Right kidney (tissue), 9 donors: ENCODE measurements at places on chromosomes 4 and X.
A peak's percentile ranks its signal among the peaks of the same experiment; 100 is the strongest.

DNA sequence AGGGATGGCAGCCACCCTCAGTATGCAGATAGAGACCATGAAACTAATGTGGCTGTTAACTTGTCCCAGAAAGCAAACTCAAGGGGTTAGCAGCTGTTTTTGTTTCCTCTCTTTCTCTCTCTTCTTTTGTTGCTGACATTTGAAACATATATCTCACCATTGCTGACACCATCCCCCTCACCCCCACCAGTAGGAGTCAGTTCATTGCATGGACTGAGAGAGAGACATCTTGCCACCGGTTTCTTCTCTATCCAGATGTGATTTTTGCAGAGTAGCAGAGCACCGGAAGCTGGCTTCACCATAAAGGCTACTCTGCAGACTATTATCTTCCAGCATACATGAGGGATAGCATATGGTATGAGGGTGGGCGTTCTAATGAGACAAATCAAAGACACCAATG, 177.1 kb upstream of the FRG1 start:
- DNase-seq: no peak

GRCh38 chrX:151852294-151852693, 60.4 kb upstream of the MAGEA4 start:
- no peak for DNase-seq

GRCh38 chr4:1991596-1992434, 17.0 kb downstream of the NELFA start:
- no peak for DNase-seq

GRCh38 chr4:64807821-64808220, 398.6 kb upstream of the TECRL start:
- no peak for DNase-seq

- no peak for DNase-seq
Measured at GRCh38 chr4:156596026-156596425, 375.6 kb downstream of the PDGFC start.

GRCh38 chr4:25401066-25401465, 24.0 kb downstream of the ANAPC4 start:
- DNase-seq: no peak

- DNase-seq: no peak
Measured at GRCh38 chrX:54745676-54746075, 52.4 kb downstream of the ITIH6 start.

GRCh38 chr4:3520796-3521600, 11.2 kb downstream of the LRPAP1 start:
- DNase-seq: no peak

DNA sequence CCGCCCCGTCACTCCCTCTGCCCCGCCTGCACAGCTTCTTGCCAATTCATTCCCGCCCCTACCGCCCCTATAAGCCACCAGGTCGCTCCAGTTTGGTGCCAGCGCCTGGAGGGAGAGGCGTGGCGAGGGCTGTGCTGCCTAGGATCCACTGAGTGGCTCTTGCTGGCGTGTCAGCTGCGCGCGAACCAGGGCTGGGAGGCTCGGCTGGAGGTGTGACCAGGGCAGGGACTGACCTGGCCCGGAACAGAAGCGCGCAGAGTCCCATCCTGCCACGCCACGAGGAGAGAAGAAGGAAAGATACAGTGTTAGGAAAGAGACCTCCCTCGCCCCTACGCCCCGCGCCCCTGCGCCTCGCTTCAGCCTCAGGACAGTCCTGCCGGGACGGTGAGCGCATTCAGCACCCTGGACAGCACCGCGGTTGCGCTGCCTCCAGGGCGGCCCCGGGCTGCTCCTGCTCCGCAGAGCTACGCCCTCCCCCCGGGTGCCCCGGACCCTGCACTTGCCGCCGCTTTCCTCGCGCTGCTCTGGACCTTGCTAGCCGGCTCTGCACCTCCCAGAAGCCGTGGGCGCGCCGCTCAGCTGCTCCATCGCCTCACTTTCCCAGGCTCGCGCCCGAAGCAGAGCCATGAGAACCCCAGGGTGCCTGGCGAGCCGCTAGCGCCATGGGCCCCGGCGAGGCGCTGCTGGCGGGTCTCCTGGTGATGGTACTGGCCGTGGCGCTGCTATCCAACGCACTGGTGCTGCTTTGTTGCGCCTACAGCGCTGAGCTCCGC, at the start of gene GPR78:
Gene GPR78 (plus strand): TSS at position 72 of the 773 bp plus-strand sequence. CDS start 591 bp downstream, at position 663.
- DNase-seq: peak; percentile 80

DNA sequence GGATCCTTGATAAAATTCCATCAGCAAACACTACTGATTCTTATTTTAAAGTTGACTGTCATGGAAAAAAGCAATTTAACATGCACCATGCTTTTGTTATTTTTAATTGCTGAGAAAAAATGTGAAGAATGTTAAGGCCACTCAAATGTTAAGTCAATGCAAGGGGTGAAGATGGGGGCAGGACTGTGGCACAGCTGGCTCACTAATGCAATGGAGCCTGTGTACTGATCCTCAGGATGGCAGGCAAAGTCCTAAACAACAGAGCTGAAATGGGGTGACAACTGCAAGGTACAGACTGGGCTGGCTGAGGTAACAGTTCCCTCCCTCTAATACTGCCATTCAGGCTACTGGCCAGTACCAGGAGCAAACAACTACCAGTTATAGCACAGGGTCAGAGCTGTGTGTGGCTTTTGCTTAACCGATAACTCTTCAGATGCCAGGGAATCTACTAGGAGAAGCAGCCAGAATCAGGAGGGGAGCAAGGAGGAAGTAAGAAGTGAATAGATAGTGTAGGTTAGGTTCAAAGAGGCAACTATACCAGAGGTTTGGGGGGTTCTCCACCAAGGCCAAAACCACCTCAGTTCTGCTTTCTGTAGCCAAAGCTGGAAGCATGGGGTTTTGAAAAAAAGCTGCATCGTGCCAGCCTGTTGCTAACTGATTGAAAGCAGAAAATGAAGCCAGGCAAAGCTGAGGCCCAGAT, 372.6 kb downstream of the OPHN1 start:
- no peak for DNase-seq
